ENCODE measurements at places on chromosomes 1 and 21. TPM values are rescaled to one million over a fixed set of nuclear protein-coding genes. Genes with fewer than 3 reads are reported as not detected.

DNA sequence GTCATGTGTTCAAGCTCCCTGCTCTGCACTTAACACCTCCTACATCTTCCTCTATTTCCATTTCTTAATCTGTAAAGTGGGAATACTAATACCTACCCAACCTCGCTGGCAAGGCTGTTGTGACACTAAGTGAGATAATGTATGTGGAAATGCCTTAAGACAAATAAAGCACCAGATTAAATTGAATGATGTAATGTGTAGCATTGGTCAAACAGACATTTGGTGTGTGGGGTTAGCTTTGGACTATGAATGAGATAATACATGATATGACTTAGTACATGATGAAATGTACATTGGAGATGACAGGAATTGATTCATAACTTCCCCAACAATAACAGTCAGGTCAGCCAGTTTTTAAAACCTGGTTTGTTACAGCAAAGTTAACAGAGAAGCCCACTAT, 5.2 kb downstream of the AMPD1 start:
- no peak for DNase-seq

- DNase-seq, result no peak
These were observed 13.5 kb upstream of the FOXE3 start for GRCh38 chr1:47402591-47402990.

DNA sequence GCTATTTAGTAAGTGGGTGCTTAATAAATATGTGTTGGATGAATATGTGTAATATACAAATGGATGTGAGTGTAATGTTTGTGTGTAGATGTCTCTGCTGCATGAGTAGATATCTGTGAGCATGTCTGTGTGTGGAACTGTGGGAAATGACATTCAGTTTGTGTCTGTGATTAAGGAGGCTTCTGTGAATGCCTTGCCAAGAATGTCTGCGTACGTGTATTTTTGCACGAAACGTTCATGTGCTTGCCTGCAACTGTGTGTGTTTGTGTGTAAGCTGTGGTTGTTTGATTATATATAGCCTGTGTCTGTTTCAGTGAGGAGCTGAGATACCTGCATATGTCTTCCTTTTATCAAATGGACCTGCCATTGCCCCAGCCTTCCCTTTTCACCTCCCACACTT, 13.8 kb downstream of the DMBX1 start:
- no peak for DNase-seq

GRCh38 chr1:1678581-1679380, 13.8 kb downstream of the SLC35E2B start:
- DNase-seq, result peak; percentile 21

DNA sequence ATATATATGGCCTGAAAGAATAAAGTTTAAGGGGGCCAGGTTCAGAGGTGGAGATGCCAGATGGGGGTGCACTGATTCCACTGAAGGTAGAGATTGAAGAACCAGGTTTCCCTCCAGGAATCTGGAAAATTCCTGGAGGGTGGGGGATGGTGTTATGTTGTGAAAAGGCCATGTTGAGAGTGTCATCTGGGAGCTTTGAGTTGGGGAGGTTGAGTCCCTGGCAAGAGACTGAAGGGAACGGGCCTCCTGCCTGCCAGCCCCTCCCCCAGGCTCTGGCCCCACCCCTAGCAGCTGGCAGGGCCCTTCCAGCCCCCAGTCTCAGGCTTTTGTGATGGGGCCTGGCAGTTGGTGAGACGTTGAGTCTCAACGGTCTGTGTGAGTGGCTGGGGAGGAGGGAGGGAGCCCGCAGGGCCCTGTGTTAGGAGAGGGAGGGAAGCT, 4.1 kb downstream of the PTPRU start:
- no peak for DNase-seq

DNA sequence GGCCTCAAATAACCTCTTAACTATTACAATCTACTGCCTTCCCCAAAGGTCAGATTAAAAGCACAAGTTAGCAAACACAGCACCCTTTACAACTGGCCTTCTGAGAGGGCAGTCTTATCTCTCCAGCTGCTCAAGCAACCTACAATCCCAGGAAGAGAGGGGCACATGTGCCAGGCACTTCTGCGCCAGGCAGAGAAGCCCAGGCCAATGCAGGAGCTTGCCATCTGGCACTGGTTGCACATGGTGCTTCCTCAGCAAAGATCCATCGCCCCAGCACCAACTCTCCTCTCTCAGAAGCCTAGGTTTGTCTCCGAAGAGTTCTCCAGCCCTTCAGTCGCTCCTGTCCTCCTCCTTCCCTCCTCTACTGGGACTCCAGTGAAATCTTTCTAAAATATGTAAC, 2.5 kb downstream of the STK40 start:
- DNase-seq, result no peak

- no peak for DNase-seq
These were observed 68.5 kb upstream of the SDC3 start for GRCh38 chr1:30977105-30977504.

- DNase-seq, result no peak
These were observed 41.9 kb upstream of the IVNS1ABP start for GRCh38 chr1:185358957-185359356.

DNA sequence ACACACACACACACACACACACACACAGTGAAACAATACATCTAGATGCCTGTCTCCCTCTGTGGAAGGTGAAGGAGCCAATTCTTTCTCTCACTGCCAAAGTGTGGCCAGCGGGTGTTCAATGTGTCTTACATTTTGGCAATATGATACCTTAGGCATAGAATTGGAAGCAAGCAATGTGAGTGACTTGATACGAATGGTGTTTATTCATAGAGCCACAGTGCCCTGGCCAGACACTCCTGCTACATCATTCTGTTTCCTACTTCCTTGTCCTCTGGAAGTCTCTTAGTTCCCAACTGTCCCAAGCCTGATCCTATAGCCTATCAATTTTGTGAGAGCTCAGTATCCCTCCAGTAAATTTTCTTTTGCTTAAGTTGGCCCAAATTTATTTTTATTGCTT, 170.0 kb upstream of the L1TD1 start:
- DNase-seq, result no peak

DNA sequence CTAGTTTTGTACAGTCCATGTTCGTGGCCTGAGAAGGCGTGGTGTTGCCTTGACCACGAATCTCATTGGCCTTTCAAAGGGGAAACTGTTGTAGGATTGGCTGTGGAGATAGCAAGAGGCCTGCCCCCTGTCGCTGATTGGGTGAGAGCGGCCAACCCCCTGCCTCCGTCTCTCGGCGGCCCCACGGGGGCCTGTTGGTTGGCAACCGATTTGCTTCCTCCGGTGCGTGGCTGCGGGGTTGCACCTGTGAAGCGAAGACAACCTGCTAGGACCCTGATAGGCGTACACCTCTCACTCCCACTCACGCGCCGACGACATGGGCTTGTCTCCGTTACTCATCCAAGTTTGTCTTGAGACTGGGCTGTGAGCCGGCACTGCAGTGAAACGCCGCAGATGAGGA, at the start of gene UBE2U:
Gene UBE2U (plus strand): TSS at position 204 of the 400 bp plus-strand sequence. CDS start 428 bp downstream, outside the sequence.
- DNase-seq, result no peak

GRCh38 chr1:7503691-7504437, 267.2 kb upstream of the VAMP3 start:
- DNase-seq, result no peak

GRCh38 chr1:74426208-74426937, 86.0 kb downstream of the LRRC53 start:
- DNase-seq, result no peak

DNA sequence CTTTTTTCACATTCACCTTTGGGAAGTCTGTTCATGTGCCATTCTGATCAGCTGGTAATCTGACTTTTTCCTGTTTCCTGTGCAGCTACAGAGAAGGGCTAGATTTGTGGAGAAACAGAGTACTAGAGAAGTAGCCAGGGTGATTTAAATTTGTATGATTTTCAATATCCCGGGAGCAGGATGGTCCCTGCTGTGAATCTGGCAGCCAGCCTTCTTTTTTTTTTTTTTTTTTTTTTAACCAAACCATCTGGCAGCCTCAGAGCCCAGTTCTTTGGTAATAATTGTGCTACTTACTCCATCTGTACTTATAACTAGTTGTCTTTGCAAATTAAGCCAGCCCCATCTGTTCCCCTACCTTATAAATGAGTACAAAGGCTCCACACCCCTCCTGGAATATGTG, 248.6 kb upstream of the DEPDC1 start:
- DNase-seq, result no peak

DNA sequence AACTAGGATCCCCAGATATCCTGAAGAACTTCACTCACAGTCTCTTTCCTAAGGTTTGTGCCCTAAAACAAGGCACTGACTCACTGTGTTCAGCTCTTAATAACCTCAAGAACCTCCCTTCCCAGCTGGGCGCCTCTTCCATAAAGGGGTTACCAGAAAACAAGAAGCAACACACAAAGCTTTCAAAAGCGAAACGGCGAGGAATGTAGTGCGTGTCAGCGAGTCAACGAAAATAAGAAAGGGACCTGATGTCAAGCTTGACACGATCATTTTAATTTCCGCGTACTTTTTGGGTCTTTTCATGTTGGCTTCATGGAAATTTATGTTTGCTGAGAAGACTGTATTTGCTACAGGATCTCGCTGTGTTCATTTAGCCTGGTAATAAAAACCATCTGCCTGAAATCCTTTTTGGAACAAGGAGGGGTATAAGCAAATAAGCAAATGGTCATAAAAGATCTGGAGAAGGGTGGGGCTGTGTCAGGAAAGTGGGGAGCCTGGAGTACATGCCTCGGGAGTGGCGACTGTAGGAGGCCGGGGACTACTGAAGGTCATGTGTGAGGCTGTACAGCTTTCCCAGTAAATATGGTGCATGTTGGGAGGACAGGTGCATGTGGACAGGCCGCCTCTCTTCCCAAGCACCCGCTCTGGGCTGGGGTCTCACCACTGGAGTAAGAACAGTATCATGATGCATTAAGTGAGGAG, 11.4 kb upstream of the CLDN14 start:
- DNase-seq, result no peak

- no peak for DNase-seq
These were observed 30.8 kb downstream of the RSPH1 start for GRCh38 chr21:42465008-42465802.

DNA sequence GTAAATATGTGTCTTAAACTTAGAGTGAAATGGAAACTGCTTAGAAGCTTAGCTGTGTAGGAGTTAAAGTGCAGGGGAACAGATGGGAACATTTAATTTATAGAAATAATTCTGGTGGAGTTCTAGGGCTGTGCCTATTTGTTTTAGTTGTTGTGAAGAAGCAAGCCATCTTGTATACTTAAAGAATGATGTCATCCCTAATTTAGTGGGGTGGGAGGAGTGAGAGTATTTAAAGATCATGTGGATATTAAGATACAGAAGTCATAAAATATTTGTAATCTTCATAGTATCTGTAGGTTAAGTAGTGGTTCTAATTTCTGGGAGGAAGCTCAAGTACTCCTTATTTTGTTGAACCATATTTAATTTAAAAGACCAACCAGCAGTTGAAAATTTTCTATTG, 41.5 kb downstream of the BACH1 start:
- DNase-seq, result no peak

- peak; percentile 18 for DNase-seq
These were observed 32.3 kb upstream of the ID3 start for GRCh38 chr1:23591460-23592208.

DNA sequence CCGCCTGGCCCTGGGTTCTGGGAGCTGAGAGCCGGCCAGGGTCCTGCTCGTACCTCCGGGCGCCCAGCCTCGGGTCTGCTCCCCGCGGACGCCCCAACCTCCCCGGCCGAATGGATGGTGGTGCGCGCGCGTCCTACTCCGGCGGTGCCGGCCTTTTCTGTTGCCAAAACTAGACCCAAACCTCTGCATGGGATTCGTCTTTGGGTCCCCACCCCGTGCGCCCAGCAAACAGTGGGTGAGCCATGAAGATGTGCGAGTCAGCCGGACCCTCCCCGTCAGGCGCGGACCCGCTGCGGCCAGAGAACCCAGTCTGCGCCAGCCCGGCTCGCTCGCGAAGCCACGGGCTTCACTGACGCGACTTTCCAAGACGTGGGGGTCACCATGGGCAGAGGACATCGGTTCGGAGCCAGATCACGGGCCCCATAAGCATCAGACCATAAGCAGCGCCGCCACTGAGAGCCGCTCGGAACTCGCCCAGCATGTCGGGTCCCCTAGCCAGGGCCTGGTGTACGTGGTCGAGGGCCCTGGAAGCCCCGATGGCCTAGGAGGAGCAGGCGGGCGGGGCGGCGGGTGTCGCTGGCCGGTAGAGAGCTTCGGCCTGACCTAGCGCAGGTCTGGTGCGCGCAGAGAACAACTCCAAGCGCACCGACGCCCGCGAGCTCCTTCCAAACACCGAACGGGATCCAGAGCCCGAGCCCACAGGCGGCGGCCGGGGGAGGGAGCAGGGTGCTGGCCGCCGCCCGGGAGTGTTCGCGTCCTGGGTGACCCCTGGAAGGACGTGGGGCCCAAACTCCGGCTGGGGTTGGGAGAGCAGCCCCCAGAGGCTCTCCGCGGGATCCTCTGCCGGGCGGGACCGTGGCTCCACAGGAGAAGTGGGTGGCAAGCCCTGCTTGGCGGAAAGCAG, 1.0 kb upstream of the TP73 start:
- DNase-seq, result no peak

- peak; percentile 86 for DNase-seq
These were observed 816 bp downstream of the EDEM3 start for GRCh38 chr1:184753608-184754475.

DNA sequence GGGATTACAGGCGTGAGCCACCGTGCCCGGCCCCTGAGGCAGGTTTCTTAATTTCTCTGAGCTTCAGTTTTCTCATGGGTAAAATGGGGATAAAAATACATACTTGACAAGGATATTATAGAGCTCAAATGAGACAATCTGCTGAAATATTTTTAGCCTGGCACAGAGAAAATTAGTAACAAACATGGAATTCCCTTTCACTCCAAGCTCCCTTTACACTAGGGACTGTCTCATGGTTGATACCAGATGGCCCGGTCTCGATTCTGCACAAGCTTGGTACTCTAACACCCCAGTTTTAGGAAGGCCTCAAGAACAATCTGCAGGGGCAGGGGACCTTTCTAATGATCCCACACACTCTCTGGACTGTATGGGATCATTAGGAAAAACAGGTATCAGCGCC, 671.7 kb downstream of the SMYD3 start:
- DNase-seq, result no peak

DNA sequence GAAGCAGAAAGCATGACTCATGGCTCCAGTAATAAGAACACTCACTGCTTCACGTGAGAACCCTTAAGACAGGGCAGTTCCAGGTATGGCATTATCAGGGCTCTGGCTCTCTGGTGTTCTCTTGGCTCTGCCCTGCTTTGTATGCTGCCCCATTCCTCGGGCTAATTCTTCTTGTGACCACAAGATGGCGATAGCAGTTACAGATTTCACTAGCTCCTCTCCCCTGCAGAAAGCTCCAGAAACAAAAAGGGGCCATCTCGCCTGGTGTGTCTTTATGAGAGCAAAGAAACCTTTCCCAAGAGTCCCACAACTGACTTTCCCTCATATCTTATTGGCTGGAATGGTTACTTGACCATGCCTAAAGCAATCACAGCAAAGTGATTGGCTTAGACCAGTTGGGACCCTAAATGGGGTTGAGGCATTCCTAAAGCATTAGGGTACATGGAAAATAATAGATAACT, 60.1 kb downstream of the F3 start:
- peak; percentile 77 for DNase-seq

- no peak for DNase-seq
These were observed 3.8 kb upstream of the TAL1 start for GRCh38 chr1:47235806-47236205.

The CYB5RL gene
- total RNA-seq, result 5.3 TPM

The AKR1A1 gene
- 185 TPM for total RNA-seq

The ZSWIM5 gene
- 3.7 TPM for total RNA-seq

The NTMT2 gene
- total RNA-seq, result not detected

The PTPRC gene
- not detected for total RNA-seq

The GJA9 gene
- not detected for total RNA-seq

The COL9A2 gene
- total RNA-seq, result 0.39 TPM

The DCDC2B gene
- not detected for total RNA-seq

The LDLRAD1 gene
- total RNA-seq, result not detected

The PLA2G4A gene
- total RNA-seq, result 16.2 TPM

The SLC9C2 gene
- not detected for total RNA-seq

Data from dermis microvascular lymphatic vessel endothelial cell (primary cell).